ENCODE measurements at places on chromosomes 16 and 17.

DNA sequence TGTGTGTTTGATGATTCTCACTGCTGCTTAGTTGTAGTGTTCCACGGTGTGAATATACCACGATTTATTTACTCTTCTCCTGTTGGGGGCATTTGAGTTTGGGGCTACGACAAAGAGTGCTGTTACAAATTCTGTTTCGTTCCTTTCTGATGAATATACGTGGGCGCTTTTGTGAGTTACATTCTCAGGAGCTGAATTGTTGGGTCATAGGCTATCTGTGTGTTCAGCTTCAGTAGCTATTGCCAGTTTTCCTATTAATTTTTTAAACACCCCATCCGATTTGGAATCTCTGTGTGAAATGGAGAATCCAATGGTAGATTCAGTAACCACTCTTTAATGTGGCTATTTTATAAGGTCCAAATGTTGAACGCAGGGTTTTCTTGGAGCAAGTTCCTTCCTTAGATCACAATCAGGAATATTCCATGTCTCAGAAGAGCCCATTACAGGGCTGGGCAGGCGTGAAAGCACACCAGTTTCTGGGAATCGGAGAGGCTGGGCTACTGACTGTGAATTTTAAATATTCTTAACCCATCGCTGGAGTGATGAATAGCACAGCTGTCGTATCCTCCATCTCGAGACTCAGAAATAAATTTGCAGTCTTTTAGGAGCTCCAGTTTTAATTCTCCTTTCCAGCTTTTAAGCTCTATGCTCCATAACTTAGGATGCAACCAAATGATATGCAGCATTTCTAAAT is 115.9 kb downstream of the PITPNC1 start:
- DNase-seq = peak; percentile 51

DNA sequence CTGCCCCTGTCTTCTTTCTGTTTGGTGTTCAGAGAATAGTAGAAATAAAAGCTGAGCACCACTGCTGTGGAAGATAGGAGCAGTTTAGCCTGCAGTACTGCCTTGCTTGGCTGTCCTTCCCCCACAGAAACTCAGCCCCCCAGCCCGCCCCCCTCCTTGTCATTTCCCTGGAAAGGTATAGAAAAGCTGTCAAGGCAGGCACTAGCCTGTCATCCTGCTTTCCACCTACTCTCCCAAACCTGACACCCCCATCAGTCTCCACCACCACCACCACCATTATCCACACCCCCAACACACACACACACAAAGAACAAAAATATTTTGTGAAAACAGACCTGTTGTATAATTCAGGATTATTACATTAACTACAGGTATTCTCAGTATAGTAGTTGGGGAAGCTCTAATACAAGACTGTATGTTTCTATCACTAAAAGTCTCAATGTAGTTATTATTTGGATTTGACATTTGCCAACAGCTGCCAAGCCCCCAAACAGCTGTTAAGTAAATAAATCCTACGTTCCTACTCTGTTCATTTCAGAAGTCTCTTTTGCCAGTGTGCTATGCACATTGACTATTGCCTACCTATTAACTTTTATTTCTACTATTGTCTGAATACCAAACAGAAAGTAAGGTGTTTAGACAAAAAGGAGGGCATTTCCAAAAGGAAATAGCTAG is 128.8 kb downstream of the CYB561 start:
- DNase-seq = no peak

GRCh38 chr17:33712120-33712519 is 419.0 kb upstream of the ASIC2 start:
- DNase-seq = no peak

- no peak for DNase-seq
Measured at GRCh38 chr17:54451051-54451450, 449.6 kb upstream of the TOM1L1 start.

- DNase-seq = no peak
Measured at GRCh38 chr16:55495616-55496289, 13.1 kb upstream of the LPCAT2 start.

DNA sequence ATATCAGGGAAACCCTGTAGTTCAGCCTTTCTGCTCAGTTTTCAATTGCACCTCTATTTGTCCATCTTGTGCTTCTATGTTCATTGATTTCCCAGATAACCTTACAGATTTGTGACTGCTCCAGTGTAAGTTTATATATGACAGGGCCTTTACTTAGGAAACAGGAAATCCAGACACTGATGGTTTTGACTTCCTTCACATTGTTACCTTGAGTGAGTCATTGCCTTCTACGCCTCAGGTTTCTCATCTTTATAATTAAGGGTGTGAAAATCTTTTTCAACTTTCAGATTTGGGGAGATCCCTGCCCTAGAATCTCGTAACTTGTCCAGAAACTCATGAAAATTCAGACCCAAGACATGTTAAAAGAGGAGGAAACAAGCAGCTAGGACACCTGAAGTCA is 342.4 kb upstream of the TBX2 start:
- no peak for DNase-seq

- DNase-seq = no peak
Measured at GRCh38 chr17:1372618-1373017, 27.4 kb downstream of the YWHAE start.

DNA sequence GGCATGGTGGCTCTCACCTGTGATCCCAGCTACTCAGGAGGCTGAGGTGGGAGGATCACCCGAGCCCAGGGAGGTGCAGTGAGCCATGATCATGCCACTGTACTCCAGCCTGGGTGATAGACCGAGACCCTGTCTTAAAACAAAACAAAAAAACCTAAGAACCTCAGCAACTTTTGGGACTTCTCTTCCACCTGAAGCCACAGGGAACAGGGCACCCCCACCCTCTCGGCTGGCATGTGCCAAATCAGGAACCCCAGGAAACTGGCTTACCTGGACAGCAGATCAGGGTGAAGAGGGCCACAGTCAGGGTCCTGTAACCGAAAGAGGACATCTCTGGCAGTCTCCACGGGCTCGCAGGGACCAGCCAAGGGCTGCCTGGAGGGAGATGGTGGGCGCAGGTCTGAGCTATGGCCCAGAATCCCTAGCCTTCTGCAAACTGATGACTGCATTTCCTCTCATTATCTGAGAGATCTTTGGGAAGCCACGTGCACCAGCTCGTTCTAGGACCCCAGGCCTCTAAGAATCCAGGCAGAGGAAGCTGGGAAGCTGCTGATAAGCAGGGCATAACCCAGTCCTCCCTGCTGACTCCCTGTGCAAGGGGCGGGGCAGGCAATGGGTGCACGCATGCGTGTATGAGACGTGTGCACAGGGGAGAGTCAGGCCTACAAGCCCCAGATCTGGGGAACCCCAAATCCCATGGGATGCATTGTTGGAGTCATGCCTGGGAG is 8.4 kb downstream of the PRR29 start:
- DNase-seq = no peak

DNA sequence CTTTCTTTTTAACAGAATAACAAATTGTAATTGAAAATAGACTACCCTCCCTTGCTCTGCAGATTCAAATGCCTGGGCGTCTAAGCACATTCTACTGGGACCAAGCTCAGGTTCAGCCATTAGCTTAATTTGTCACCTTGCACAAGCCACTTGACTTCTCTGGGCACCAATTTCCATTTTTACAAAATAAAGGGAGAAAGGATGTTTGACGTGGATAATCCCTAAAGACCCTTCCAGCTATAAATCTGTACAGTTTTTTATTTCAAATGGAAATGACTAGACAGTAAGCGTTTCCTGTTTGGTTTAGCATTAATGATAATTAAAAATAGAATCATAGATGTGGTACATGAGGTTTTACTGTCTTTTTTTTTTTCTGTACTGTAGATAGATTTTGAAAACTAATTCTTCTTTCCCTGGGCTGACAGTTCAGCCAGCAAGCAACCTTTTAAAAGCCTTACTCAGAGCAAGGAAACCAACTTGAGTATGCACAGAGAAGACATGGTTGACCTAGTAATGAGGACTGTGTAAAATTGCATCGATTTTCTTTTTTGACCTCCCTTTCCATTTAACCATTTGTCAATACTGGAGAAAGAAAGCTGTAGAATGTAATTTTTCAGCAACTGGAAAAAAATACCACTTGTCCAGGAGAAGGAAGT is 1329.5 kb upstream of the CDH8 start:
- no peak for DNase-seq

DNA sequence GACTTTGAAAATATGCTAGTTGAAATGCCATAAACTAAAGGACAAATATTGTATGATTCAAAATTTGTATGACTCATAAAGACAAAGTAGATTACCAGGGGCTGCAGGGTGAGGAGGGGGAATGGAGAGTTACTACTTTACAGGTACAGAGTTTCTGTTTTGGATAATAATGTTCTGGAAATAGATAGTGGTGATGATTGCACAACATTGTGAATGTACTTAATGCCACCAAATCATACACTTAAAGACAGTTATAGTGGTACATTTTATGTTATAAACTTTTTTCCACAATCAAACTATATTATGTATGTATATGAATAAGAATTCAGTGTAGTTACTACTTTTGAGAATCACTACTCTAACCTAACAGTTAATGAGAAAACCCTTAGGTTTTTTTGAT is 368.1 kb downstream of the ZFHX3 start:
- DNase-seq = no peak

- no peak for DNase-seq
Measured at GRCh38 chr17:19363460-19364035, 1.0 kb upstream of the B9D1 start.

DNA sequence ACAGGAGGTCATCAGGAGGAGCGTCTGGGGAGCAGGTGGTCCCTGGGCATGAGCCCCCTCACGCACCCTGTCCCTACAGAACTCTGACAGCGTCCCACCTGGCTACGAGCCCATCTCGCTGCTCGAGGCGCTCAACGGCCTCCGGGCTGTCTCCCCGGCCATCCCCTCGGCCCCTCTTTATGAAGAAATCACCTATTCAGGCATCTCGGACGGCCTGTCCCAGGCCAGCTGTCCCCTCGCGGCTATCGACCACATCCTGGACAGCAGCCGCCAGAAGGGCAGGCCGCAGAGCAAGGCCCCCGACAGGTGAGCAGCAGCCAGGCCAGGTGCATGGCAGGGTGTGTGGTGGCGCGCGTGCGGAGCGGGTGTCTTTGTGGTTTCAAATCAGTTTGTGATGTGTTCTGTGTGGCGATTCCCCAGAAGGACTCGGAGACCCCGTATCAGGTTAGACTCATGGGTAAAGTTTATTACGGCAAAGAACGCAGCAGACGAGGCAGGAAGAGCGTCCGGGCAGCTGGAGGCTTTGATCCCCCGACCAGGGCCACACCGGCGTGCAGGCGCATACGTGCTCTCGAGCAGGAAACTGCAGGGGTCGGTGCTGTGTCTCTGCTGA is 11.8 kb upstream of the NUDT16L1 start:
- no peak for DNase-seq

- DNase-seq = no peak
Measured at GRCh38 chr16:47627721-47628120, 166.6 kb downstream of the PHKB start.

GRCh38 chr17:53273126-53273525 is 549.6 kb upstream of the KIF2B start:
- DNase-seq = no peak

DNA sequence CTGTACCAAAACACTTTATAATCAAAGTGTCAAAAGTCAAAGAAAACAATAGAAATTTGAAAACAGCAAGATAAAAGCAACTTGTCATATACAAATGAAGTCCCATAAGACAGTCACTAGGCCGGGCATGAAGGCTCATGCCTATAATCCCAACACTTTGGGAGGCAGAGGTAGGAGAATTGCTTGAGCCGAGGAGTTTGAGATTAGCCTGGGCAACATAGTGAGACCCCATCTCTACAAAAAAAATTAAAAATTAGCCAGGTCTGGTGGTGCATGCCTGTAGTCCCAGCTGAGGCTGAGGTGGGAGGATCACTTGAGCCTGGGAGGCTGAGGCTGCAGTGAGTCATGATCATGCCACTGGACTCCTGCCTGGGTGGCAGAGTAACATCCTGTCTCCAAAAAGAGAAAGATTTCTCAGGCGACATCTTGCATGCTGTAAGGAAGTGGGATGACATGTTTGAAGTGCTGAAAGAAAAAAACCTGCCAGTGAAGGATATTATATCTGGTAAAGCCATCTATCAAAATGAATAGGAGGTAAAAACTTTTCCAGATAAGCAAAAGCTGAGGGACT is 98.7 kb upstream of the NACA2 start:
- no peak for DNase-seq

DNA sequence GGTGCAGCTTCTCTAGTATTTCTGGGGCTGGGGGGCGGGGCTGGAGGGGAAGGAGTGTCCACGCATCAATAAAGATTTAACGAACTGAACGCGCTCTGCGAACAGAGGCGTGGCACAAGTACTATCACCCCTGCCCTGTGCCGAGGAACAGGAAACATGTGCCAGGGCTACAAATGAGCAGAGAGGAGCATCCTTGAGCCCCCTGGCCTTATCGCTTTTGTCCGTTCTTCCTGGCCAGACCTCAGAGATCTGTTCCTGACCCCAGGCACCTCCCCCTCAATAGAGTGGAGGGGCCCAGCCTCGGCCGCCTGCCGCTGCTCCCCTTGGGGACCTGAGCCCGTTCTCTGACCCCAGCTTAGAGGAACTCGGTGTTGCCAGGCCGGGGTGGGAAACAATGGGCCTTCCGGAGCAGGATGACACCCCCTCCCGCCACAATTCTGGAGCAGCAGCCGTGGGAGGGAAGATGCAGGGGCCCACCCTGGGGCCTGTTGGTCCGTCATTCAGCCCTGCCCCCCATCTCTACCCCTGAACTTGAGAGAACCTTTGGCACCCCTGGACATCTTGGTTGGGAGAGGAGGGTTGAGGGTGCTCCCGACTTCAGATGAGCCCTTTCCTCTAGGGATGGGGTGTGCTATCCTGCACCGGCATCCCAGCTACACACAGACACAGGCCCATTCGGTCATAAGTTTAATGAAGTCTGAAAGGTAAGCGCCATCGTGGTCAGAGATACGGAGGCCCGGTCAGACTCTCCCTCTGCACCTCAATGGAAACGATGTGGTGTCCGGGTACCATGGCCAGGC is 1.1 kb downstream of the NAA38 start:
- DNase-seq = peak; percentile 5

- no peak for DNase-seq
Measured at GRCh38 chr17:59491353-59492090, 73.9 kb upstream of the DHX40 start.

DNA sequence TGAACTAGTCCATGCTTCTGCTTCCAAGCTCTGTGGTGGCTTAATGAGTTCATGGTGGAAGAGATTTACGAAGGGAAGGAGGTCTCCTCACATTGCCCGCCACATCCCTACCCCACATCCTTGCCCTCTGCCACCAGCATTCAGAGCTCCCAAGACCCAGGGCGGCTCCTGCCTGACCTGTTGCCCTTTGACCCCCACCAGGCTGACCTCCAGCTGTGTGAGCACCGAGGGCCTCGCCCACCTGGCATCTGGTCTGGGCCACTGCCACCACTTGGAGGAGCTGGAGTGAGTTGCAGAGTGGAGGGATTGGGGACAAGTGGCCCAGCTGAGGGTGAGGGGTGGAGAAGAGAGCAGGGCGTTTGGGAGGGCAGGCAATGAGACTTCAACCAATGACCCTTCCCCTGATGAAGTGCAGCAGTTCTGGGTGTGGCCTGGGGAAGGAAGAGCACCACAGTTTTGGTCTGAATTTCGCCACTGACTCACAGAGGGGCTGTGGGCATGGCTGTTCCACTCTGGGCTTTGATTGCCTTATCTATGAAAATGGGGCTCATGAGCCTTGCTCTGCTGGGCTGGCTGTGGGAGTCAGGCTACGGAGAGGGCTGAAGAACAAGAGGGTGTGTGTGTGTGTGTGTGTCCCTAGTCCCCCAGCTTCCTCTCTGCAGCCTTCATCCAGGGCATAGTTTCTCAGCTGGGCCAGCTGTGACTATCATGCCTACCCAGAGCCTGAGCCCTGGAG is 22.6 kb upstream of the CPNE2 start:
- no peak for DNase-seq

GRCh38 chr16:54620197-54620596 is 310.5 kb upstream of the IRX5 start:
- no peak for DNase-seq

- DNase-seq = no peak
Measured at GRCh38 chr17:42814633-42815399, 9.3 kb downstream of the BECN1 start.

All from NCI-H526 treated with DMSO at 0.1 percent for 48 hours (cell line).